Globus pallidus (tissue), 1 donor: ENCODE measurements at places on chromosomes 3 and 15.

DNA sequence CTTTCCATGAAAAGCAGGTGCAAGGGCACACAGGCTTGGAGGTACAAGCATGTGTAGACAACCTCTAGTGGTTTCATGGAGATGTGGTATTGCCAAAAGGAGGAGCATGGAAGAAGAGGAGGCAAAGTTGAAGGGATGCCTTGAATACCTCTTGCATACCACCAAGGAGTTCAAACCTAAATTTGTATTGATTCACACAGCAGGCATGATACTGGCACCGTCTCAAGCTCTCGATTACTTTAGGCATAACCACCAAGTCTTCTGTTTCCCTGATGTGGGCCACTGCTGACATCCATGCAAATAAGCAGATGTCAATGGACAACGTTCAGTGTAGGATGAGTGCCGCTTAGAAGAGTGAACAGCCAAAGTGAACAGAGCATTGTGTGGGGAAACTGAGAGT is 87.1 kb downstream of the SCN11A start:
- no peak for DNase-seq

GRCh38 chr15:70401709-70402108 is 304.0 kb upstream of the TLE3 start:
- no peak for DNase-seq

DNA sequence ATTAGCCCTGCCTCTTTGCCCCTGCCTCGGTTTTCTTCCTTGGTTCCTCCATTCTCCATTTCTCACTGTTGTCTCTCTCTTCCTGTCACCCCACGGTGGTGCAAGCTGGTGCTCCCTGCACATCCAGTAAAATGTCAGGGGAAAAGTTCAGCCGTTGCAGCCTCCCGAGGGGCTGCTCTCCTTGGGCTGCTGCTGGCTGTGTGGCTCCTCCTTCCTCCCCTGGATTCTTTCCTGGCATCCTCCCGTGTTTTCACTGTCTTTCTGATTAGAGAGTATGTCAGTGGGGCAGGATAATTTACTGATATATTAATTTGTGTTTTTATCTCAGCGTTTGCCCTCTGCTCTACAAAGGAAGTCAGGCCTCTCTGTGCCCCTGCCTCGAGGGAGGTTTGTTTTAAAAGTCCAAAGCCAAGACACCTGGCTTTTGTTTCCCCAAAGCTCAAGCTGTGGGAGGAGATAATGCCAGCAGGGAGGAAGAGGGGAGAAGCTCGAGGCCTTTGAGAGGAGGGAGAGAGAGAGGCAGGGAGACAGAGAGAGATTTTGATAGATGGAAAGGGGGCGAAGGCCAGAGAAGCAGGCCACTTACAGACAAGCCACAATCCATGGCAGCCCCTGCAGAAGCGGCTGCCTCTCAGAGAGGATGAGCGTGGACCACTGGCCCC is 150.3 kb upstream of the NR2F2 start:
- no peak for DNase-seq

DNA sequence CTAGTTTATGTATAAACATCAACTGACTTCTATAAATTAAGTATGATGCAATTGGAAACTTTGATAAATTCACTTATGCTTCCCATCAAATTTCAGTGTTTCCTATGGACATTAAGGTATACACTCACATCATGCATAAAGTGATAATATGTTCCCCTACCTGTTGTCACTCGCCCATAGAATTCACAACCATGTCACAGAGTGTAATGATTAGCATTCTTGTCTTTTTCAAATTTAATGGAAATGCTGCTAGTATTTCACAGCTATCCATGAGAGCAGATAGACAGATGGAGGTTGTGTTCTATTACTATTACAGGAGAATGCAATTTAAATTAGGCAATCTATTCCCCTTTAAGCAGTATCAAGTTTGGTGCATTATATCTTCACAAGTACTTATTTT is 984 bp downstream of the PLSCR4 start:
- no peak for DNase-seq
